ENCODE measurements at places on chromosomes 12 and 14. TPM values are rescaled to one million over a fixed set of nuclear protein-coding genes. Genes with fewer than 3 reads are reported as not detected.

DNA sequence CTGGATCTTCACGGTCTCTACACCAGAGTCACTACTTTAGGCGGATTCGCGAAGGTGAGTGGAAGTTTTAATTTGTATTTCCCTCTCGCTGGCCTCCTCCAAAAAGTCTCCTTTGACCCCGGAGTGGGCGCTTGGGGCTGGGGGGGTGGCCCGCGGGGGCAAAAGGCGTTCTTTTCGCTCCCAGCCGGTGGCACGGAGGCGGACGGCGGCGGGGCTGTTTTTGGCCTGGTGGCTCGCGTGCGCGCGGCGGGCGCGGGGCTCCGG, 510 bp downstream of the ARID2 start:
- peak overlapping the region; percentile 84 for H3K4me3 ChIP-seq
- peaks cover 50% of the 10 kb centered on the region for H3K4me1 ChIP-seq
- H3K36me3 ChIP-seq, result peaks cover under 1% of the 10 kb centered on the region
- no peak for DNase-seq
- no peaks in the 10 kb centered on the region for H3K27me3 ChIP-seq

The INHBC gene
- total RNA-seq, result not detected

DNA sequence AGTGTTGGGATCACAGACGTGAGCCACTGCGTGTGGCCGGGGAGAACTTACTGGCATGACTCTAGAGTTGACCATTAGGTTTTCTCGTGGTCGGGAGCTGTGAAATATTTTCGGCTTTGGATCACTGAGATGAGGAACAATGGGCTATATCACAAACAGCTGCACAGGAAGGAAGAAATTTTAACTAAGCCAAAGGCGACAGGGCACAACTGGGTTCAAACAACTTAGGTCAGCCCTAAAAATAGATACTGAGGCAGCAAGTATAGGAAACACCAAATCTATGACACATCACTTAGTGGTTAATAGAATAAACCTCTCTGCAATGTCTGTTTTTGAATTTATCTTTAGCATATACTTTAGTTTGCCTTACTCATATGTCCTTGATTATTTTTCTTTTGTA, 162.9 kb downstream of the LRIG3 start:
- no peak overlapping the region for H3K4me3 ChIP-seq
- H3K27me3 ChIP-seq, result no peaks in the 10 kb centered on the region
- H3K27ac ChIP-seq, result no peak overlapping the region
- DNase-seq, result no peak
- H3K4me1 ChIP-seq, result no peaks in the 10 kb centered on the region

DNA sequence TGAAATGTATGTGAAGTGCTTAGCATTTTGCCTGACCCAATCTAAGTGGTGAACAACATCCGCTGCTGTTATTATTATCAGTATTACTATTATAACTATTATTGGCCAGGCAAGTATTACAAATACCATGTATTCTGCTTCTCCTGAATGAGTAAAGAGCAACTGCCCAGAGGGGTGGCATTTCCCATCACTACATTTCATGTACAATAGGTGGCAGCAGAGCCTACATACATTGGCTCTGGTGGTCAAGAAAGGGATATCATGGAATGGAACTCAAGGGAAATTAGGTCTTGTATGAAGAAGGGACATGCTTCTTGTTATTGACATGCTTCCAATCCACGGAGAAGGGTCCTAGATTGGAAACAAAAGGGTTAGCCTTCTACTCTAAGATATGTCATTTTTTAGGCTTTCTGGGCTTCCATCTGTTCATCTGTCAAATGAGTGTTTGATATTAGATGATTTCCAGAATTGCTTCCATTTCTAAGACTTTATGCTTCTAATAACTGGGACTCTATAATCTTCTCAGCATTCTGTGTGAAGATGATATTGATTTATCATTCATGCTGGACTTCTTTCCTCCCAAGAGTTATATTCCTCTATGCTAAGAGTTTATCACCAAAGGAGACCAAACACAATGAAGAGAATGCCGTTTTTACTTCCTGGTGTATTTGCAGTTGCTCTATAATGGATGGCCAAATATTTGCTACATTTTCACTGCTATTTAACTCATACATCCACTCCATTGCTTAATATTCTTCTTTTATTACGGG, 239.1 kb downstream of the SSPN start:
- no peaks in the 10 kb centered on the region for H3K4me1 ChIP-seq
- no peak overlapping the region for H3K27ac ChIP-seq
- no peak for DNase-seq
- H3K4me3 ChIP-seq, result no peak overlapping the region
- H3K36me3 ChIP-seq, result peaks cover 9% of the 10 kb centered on the region

GRCh38 chr12:117473856-117474255, 112.4 kb upstream of the NOS1 start:
- H3K4me1 ChIP-seq, result no peaks in the 10 kb centered on the region
- no peak for DNase-seq
- H3K27ac ChIP-seq, result no peak overlapping the region
- H3K36me3 ChIP-seq, result no peaks in the 10 kb centered on the region

The RNASE2 gene
- not detected for total RNA-seq
